ENCODE measurements at places on chromosomes 6 and 20. TPM values are rescaled to one million over a fixed set of nuclear protein-coding genes. Genes with fewer than 3 reads are reported as not detected.

- no peak for ATAC-seq
Measured at GRCh38 chr6:100892116-100892515, 11.0 kb upstream of the ASCC3 start.

GRCh38 chr6:75546381-75546780 lies 52.8 kb upstream of the FILIP1 start:
- ATAC-seq: no peak

GRCh38 chr20:6898928-6899327 lies 131.4 kb downstream of the BMP2 start:
- ATAC-seq: no peak

DNA sequence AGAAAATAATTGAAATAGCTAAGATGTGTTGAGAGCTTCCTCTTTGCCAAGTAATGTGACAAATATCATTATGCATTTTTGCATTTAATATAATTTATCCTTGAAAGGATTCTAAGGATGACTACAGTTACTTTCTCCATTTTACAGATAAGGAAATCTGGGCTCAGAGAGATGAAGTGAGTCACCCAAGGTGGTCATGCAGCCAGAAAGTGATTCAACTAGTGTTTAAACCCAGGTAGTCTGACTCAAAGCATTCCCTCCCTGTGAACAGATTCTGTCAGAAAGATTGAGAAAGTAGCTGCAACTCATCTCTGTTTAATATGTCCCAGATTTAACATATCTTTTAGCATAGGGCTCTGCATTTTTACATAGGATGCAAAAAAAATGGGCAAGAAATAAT lies 28.1 kb downstream of the NRSN1 start:
- ATAC-seq: peak; percentile 42

DNA sequence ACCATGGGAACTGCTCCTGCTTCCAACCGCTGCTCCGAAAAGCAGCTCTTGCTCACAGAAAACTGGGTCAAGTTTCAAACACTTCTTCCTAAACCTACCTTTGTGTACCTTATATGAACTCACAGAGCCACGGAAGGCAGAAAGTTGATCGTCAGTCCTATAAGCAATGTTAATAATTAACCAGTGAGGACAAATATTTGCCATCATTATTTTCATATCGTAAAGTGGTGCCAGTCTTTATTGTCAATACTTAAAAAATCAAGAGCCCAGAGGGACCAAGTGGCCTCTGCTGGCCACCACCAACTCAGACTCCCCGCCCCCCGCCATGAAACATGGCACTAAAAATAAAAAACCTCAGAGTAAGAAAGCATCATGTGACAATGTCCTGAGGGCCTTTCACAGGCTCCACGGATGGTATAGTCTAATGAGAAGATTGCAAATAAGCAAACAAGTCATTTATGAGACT lies 9.1 kb upstream of the PBOV1 start:
- ATAC-seq: no peak

- no peak for ATAC-seq
Measured at GRCh38 chr20:41350408-41350962, 9.9 kb downstream of the LPIN3 start.

DNA sequence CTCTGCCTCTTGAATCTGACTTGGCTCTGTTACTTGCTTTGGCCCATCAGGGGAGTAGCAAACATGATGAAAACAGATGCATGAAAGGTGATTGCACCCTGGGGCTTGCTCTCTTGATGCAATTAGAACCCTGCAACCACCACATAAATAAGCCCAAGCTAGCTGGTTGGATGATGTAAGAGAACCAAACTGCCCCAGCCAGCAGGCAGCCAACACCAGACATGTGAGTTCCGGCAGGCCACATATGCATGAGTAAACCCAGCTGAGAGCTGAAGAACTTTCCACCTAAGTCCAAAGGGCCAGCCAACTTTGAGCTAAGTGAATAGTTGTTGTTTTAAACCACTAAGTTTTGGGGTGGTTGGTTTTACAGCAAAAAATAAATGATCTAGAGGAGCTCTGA lies 268.4 kb downstream of the FARS2 start:
- ATAC-seq: no peak

DNA sequence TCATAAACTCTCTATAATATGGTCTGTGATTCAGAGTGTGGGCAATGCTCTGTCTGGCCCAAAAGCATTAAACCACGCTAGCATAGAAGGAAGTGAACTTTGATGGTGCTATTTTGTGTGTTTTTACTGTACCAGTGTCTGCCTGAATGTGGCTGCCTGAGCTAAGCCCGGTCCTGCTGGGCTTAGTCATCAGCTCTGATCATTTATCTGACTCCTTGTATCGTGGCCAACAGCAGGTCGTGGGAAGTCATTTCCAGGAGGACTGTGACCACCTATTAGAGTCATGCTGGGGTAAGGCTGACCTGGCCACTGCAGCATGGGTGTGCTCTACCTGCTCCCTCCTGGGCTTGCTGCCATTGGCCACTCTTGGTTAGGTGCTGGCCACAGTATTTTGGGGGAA lies 239.1 kb upstream of the CEP162 start:
- ATAC-seq: no peak

GRCh38 chr6:25157183-25157582 lies 122.0 kb upstream of the CARMIL1 start:
- no peak for ATAC-seq

GRCh38 chr6:23690453-23691049 lies 435.5 kb upstream of the NRSN1 start:
- no peak for ATAC-seq

Gene CD83
- total RNA-seq: 12.3 TPM

Gene MDFI
- total RNA-seq: not detected

Gene STX16
- total RNA-seq: 130 TPM

GRCh38 chr6:43771858-43772680 lies 2.1 kb downstream of the VEGFA start:
- peak; percentile 26 for ATAC-seq

DNA sequence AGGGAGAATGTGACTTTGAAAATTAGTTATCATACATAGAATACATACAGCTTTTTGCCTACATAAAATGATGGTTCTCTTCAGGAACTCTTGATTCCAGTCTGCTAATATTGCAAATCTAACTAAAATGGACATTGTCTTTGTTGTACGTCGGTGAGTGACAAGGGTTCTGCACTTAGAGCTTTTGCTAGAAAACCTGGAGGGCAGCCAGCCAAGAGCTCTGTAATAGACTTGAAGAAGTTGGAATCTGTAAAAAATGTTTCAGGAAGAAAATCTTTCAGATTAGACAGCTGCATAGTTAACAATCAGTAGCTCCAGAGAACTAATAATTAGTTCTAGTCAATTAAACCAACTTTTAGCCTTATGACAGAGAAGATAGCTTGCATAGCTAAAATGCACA lies 138.3 kb downstream of the FLRT3 start:
- no peak for ATAC-seq

- ATAC-seq: no peak
Measured at GRCh38 chr20:55439070-55439469, 566.2 kb downstream of the CBLN4 start.

GRCh38 chr6:63307581-63308246 lies 12.1 kb downstream of the LGSN start:
- no peak for ATAC-seq

Gene PLA2G7
- total RNA-seq: not detected

DNA sequence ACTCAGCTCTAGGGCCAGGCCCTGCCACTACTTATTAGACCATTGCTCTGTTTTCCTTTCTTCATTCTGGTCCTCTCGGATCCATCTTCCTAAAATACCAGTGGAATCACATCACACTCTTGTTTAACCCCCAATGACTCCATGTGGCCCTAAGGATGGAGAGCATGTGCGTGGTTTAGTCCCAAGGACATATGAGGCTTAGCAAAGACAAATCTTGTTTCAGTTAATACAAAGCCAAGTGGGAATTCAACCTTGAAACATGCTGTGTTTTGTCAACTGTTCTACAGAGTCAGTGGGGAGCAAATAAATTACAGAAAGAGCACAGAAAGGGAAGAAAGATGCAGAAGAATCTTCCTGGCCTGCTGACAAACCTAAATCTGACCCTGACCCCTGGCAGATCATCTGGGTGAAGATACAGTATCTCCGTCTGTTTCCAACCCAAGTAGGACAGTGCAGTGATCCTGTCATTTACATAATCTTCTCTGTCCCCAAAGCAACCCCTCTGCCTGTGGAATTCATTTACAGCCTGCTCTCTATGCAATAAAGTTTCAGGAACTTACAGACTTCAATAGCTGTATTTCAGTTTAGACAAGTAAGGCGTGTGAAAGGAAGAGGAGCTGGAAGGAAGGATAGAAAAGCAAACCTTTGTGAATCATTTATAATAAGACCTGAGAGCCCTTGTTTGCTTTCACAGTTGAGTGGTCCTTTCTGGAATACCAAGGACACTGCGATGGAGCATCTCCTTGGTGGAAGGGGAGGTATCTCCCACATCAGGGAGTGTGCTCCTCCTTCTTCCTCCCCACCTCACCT lies 144.0 kb downstream of the THBS2 start:
- ATAC-seq: no peak

Gene POU5F1
- total RNA-seq: 0.16 TPM

- peak; percentile 9 for ATAC-seq
Measured at GRCh38 chr6:42777126-42777822, 4.6 kb upstream of the BICRAL start.

GRCh38 chr6:14146506-14147096 lies 29.0 kb downstream of the CD83 start:
- no peak for ATAC-seq

- ATAC-seq: no peak
Measured at GRCh38 chr6:3306848-3307247, 48.1 kb downstream of the PSMG4 start.

Gene ELOVL2
- total RNA-seq: not detected

Gene SIRPA
- total RNA-seq: not detected

Gene BMP5
- not detected for total RNA-seq

Gene TOMM34
- 40.1 TPM for total RNA-seq

Gene MMUT
- total RNA-seq: 19.8 TPM

DNA sequence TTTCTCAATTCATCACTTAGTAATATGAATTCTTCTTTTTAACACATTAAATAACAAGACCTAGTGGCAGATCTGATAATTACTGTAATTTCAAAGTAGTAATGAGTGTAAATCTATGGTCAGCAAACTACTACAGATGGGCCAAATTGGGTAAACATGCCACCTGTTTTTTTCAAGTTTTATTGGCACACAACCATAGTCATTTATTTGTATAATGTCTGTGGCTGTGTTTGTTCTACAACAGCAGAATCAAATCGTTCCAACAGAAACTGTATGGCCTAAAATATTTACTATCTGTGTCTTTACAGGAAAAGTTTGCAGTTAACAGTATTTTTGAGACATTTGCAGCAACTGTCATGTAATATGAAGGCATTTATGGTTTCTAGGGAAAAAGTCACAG lies 86.1 kb upstream of the EYA2 start:
- ATAC-seq: no peak

GRCh38 chr6:25312703-25313102 lies 33.5 kb downstream of the CARMIL1 start:
- ATAC-seq: peak; percentile 24

Gene ULBP1
- total RNA-seq: 0.48 TPM

GRCh38 chr20:57618091-57618763 lies 2.0 kb downstream of the ZBP1 start:
- peak; percentile 37 for ATAC-seq

DNA sequence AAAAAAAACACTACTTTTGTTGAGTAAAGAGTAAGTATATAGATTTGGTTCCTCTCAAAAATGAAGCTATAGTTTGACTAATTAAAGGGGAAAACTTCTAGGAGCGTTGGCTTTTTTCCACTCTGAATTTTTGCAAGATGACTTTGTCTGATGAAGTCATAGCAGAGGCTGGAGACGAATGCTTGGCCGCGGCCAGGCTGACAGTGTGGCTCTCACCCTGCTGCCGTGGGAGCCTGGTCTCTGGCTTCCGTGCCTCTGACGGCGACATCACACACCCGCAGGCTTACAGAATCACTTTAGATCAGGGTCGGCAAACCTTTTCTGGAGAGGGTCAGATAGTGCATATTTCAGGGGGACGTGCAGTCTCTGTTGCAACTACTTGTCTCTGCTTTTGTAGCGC lies 145.0 kb downstream of the PHACTR3 start:
- no peak for ATAC-seq

DNA sequence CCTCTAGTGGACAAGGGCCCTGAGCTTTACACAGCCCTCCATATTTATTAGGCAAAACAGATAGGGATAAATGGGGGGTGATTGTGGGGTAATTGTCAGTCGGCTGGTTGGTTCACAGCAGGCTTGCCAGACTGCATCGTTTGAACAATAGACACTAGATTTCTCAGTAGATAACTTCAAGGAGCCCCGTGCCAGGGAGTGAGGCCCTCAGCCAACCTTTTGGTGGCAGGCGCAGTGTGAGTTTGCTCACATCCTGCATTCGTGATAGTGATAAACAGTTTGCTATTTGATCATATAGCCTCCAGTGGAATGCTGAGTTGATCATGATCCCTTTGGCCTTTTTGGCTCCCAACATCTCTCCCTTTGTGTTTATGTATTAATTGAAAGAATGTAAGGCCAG lies 3.6 kb upstream of the ABHD12 start:
- no peak for ATAC-seq

- no peak for ATAC-seq
Measured at GRCh38 chr6:4606016-4606415, 170.2 kb upstream of the CDYL start.

DNA sequence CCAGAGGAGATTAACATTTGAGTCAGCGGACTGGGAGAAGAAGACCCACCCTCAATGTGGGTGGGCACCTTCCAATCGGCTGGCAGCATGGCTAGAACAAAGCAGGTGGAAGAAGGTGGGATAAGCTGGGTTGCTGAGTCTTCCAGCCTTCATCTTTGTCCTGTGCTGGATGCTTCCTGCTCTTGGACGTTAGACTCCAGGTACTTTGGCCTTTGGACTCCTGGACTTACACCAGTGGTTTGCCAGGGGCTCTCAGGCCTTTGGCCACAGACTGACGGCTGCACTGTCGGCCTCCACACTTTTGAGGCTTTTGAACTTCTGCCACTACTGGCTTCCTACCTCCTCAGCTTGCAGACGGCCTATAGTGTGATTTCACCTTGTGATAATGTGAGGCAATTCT lies 50.8 kb downstream of the BCAS1 start:
- no peak for ATAC-seq

Gene IMPG1
- not detected for total RNA-seq

- ATAC-seq: peak; percentile 71
Measured at GRCh38 chr20:36645998-36646397, at the start of gene SLA2. Gene SLA2, minus strand, starts transcription at chr20:36646196. Its CDS starts 4,861 bp downstream, at chr20:36641335.

DNA sequence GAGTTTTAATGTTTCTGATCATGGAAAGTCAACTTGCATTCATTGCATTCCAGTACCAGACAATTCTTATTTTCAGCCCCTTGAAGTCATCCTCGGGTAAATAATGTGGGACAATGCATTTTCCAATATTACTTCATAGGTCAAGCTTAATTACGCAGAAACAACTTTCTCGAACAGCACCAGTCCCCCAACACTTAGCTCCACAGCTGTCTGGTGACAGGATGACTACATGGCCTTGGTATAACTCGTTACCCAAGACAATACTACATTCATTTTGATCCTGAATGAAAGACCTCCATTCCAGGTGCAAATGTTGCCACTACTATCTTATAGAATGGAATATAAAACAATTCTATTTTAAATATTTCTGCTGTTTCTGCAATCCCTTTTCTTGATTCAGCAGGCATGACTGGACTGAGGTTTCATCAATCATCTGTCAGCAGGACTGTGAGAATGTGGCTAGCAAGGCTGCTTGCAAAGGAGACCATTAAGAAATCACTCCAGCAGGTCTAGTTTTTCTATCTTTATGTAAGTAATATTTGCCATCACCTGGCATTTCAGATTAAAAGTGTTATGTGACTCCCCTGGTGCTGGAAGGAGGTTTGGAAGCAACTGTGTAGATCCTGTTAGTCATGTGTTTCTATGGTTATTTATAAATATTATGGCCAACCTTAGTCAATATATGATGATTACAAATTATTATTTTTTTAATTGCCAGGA lies 147.9 kb downstream of the HAO1 start:
- no peak for ATAC-seq
